ENCODE measurements at places on chromosomes 6 and 20.

- peak; percentile 50 for DNase-seq
These were observed 11.8 kb upstream of the ZNF831 start for GRCh38 chr20:59151820-59152219.

GRCh38 chr6:99575544-99576227 is 7.2 kb upstream of the CCNC start:
- DNase-seq: no peak

GRCh38 chr6:31791324-31792089 is 4.0 kb downstream of the VARS1 start:
- DNase-seq: peak; percentile 38

DNA sequence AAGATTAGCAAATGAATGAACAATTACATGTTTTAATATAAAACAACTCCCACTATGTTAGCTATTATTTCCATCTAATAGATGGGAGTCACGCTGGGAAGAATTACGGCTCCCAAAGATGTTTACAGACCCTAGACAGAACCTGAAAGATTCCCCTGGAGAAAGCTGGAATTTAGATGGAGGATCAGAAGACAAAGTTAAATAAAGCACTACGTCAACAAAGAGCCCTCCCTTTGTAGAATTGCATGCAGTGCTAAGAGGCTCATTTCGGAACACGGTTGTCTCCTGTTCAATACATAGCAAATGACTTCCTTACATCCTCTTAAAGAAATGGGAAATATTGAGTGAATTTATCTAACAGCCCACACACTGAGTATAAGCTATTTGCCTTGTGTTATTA is 328.3 kb downstream of the CBLN4 start:
- no peak for DNase-seq

GRCh38 chr20:53142225-53143127 is 170.3 kb downstream of the TSHZ2 start:
- no peak for DNase-seq

DNA sequence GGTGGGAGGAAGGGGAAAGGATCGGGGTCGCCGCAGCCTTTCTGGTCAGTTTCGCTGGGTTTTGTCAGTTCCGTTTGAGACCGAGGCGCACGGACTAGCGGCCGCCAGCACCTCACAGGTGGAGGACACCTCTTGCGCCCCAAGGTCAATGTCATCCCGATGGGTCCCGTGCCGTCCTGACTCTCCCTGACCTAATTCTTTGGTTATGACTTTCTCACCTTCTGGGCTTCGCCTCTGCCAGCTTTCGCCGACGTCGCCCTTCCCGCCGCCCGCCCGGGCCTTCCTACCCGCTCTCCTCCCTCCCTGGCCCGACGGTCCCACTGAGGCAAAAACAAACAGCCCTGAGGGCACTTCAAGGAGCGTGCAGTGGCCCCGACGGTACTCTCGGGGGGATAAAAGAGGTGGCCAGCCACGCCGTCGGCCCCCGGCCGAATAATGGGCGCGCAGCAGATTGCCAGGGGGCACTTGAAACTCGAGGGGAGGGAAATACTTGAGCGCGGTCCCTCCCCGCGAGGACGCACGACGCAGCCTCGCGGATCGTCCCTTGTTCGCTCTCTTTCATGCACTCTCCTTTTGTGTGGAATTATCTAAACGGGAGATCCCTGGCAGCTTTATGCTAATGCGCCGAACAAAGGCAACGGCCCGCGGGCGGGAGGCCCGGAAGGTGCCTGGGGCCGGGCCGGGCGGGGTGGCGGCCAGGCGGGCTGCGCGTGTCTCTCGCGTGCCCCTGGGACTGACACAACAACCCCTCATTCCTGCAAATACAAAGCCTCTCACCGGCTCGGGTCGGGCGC is 3.9 kb upstream of the INSM1 start:
- DNase-seq: no peak

- no peak for DNase-seq
These were observed 1395.9 kb downstream of the EPHA7 start for GRCh38 chr6:92023410-92023966.
